Fibroblast of skin of left quadriceps (primary cell): ENCODE measurements at places on chromosomes 2 and 18.
A peak's percentile ranks its signal among the peaks of the same experiment; 100 is the strongest.

GRCh38 chr2:1701020-1701419 lies 43.3 kb downstream of the PXDN start:
- no peak for DNase-seq

DNA sequence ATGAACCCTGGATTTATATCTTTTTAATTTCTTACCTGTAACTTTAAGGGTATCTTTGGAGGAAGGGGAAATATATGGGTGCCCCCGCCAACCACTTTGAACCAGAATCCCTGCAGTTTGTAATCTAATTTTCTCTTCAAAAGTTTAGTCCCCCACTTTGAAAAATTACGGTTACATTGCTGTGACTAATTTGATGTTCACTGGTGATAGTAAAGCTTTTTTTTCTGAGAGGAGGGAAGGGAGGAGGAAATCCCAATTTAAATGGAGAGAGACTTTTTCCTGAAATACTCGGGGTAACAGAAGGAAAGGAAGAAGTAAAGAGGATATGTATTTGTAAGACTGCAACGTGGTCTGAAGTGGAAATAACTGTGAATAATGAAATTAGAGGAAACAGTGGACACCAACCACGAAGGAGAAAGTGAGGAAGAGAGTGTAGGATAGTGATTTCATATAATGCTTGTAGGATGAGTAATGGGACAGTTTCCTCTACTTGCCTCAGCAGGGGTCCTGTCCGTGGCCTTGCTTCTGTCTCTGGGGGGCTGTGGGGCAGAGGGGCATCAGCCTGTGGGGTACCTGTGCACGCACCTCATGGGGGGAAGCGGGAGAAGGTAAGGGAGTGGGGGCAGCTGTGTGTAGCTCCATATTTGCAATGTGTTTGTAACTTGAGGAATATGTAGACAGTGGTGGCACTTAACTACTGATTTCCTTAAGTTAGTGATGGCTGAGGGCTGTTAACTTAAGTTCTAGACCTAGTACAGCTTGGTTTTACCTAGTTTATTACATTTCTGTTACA lies 161.1 kb downstream of the LTBP1 start:
- no peak for DNase-seq

DNA sequence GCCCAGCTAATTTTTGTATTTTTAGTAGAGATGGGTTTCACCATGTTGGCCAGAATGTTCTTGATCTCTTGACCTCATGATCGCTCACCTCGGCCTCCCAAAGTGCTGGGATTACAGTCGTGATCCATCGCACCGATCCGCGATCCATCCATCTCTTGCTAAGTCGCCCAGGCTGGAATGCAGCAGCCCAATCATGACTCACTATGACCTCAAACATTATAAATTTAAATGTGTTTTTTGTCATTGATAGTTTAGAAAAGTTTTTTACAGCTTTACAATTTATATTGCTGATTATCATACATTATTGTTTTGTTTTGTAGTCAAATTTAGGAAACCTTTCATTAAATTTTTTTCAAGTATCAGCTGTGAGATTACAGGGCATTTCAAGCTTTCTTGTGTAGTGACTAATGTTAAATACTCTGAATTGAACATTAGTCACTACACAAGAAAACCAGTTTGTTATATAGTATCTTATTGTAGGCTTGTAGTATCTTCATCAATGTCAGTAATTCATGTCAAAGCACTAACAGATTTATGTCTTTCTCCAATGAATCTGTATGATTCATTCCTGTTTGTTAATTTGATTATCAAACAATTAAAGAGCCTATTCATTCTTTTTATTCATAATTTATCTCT lies 37.5 kb downstream of the NR4A2 start:
- DNase-seq = no peak

- no peak for DNase-seq
These were observed 7.3 kb downstream of the RPS27A start for GRCh38 chr2:55239656-55240222.

DNA sequence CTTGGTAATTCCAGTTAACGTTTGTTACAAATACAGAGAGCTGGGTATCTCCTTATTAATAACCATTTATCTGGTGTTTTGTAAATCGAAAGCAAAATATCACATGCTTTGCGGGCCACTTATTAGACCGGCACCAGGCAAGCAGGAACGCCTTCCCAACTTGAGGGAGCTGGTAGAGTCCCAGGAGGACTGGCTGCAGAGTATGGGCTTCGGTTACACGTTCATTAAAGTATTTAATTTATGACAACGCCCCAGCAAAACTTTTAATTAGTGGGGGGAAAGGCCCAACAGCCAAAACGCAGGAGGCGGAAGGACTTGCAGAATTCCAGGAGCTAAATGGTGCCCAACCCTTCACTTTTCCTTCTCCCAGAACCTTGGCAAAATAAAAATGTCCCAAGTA lies 3.7 kb downstream of the SMAD7 start:
- no peak for DNase-seq

- no peak for DNase-seq
These were observed 87.9 kb downstream of the INHBB start for GRCh38 chr2:120433816-120434290.

DNA sequence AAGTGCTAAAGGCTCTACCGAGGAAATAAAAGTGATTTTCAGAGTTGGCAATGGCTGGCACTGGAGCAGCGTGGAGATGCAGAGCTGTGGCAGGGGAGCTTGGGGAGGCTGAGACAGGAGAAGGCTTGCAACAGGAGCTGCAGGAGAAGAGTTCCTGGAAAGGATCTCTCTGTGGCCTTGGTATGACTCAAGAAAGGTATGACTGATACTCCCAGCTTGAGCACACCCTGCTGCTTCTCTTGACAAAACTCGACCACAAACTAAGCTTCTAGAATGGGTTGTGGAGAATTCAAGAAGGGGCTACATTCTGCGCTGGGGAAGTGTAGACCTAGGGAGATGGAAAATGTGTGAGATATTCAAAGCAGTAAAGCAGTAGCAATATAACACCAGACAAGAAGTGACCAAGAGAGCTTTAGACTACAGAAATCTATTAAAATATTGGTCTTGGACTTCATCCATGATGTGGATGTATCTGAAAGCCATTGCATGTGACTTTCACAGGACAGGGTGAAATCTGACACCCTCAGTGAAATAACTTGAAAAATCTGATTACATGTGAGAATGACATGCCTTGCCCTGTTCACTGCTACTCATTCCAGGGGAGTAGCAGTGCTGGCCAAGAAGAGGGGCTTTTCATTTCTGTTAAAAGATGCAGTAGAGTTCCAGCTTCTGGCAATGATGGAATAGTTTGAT lies 41.5 kb downstream of the SUCLG1 start:
- DNase-seq = no peak

DNA sequence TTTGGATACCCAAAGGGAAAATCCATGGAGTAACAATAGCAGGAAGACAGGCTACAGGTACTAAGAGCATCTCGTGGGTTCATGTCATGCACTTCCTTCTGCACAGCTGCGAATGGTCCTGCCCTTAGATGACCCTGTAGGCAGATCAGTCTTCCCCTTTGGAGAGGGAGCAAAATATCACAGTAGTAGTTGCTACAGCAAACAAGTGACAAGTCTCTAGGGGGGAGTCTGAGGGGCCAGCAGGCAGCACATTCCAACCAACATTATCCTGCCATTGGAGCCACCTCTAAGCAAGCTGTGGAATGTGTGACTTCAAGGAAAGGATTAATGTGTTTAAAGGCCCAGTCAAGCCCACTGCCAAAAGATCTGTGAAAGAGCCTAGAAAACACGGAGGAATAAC lies 273.2 kb upstream of the PARD3B start:
- no peak for DNase-seq

- DNase-seq = no peak
These were observed 517.2 kb downstream of the NR4A2 start for GRCh38 chr2:155815275-155815674.

DNA sequence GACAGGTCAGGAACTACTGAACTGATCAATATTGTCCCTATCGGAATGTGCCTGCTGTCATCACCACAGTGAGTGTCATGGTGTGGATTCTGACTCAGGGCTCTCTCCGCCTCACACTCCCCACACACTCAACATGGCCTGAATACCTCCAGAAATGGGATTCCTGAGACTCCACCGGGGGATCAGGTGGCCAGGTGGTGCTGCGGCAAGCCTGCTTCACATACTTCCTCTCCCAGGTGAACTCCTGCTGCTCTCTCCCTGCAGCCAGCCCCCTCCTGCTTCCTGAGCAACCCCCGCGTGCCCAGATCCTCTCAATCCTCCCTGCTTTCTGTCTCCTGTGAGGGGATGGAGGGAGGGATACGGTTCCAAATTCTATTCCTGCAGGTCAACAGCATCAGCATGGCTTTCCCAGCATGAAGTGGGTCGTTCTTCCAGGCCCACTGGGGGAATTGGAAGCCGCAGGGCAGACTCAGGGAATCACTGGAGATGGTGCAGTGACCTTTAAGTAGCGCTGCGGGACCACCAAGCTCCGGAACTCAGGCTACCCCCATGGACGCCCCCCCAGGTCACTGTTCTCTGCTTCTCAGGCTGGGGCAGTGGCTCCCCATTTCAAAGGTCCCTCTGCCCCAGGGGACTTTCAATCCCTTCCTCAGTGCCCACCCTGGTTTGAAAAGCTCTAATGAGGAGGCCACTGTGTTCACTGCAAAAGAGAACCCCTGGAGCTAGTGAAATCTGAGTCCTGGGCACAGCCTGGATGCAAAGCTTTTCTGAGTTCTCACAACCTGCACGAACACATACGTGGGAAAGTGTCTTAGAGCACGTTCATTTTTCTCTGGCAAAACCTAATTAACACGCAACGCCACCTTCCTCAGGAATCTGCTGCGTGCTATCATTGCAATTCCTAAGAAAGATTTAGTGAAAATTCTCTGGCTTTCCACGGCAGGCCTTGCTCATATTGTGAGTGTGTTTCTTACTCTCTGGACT lies 168.4 kb downstream of the ZFP36L2 start:
- no peak for DNase-seq

- DNase-seq = peak; percentile 60
These were observed 293.2 kb upstream of the FIGN start for GRCh38 chr2:164028814-164029534.
